ENCODE measurements at places on chromosomes 13 and 19.

DNA sequence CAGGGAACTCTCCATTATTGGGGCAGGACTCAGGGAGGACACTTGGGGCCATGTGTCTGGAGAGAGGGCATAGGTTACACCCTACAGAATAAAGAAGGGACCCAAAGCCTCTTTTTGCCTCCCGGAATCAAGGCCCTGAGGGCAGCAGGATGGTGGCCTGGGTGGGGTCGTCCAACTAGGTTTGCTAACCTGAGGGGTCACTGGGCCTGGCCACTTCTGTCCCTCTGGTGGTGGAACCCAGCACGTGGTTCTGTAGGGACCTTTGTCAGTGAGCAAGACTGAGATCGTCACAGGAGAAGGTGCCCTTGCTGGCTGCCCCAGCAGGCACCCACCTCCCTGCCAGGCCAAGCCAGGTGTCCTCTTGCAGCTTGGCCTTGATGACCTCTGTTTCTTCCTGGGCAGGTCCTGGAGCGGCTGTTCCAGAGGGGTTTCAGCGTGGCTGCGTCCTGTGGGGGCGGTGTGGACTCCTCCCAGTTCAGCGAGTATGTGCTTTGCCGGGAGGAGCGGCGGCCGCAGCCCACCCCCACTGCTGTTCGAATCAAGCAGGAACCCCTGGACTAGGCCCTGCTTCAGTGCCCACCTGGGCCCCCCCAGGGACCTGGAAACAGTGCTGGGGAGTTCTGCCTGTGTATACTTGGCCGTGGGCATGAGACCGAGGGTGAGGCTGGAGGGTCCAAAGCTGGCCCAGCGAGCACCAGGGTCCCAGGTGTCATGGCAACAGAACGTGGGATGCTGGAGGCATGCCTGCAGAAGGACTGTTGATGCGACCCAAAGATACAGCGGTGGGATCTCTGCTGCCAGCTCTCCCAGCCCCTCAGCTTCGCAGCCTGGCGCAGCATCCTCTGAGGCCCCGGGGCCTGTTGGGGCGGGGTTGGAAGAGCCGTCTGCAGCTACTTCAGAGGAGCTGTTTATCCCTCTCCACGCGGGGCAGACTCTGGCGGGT lies 16.0 kb downstream of the KCTD15 start:
- no peak for DNase-seq

- no peak for DNase-seq
Measured at GRCh38 chr13:101346942-101347728, 69.2 kb downstream of the NALCN start.

DNA sequence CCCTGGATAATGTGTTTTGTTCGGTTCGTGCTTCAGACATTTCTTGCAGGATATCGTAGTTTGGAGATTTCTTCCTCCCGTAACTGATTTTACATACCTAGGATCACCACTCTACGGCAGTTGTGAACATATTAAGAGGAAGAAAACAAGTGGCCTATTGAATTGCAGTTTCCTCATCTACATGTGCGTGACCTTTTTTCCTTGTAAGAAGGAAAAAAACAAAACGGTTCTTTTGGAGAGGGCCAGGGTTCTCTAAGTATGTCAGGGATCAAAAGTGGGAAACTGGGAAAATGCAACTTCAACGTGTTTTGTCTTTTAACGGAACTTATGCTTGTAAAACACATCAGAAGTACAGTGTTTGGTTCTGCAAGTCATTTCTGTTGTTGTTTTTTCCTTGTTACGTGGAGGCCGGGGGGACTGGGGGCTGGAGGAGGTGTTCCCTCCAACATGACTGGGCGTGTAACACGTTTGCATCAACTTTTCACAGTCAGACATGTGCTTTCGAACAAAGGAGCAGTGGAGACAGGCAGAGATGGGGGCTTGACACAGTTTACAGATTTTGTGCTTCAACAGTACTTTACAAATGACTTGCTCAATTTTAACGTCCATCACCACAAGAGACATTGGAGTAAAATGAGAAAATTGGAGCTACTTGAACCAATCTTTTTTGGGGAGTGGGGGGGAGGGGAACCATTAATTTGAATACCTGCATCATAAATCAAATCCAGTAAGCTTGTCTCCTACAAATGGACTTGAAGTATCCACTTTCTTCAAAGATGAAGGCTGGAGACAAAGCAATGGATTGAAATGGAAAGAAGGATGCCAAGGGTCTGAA lies 3.8 kb downstream of the ZC3H4 start:
- peak; percentile 71 for DNase-seq

DNA sequence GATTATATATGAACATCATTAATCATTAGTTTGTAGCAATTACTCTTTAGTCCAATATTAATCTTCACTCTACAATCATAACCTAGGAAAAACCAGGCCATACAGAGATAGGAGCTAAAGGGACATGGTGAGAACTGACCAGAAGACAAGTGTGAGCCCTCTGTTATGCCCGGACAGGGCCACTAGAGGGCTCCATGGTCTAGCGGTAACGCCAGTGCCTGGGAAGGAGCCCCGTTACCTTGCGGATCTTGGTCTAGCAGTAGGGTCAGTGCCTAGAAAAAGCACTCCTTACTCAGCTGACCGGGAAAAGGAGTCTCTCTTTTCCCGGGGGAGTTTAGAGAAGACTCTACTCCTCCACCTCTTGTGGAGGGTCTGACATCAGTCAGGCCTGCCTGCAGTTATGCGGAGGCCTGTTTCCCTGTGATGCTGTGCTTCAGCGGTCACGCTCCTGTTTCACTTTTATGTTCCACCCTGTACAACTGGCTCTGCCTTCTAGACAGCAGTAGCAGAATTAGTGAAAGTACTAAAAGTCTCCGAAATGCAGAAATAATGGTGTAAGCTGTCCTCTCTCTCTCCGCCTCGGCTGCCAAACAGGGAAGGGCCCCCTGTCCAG lies 13.8 kb downstream of the OR7D4 start:
- peak; percentile 76 for DNase-seq

- DNase-seq, result peak; percentile 81
Measured at GRCh38 chr19:11887611-11888531, at the start of gene ZNF69. TSS of gene ZNF69 (plus strand) at chr19:11887782. CDS start at chr19:11887924, 142 bp downstream.

DNA sequence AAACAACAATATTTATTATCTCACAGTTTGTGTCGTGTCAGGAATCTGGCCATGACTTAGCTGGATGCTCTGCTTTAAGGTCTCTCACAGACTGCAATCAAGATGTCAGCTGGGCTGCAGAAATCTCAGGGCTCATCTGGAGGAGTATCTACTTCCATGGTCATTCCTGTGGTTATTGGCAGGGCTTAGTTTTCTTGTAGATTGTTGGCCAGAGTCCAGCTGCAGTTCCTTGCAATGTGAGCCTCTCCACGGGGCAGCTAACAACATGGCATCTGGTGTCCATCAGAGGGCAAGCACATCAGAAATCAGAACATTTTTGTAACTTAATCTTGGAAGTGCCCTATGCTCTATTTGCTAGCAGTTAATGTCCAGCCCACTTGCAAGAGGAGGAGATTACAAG lies 45.7 kb upstream of the TDRD3 start:
- DNase-seq, result no peak

DNA sequence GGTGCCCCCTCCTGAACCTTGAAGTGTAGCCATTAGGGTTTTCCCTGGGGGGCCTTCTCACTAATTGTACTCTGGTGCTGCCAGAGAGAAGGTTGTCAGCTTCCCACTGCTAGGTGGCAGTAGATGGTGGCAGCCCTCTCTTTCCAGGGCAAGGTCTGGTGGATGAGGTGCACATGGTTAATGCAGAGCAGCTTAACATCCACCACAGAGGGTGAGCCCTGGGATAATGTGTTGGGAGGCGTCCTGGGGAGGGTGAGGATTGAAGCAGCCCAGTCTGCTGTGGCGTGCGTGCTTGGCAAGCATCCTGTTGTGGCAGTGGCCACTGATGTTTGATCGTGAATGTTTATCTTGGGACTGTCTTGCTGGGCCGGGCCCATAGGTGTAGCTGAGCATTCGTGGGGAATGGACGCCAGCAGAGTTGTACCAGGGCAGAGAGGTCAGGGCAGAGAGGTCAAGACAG lies 5.8 kb downstream of the EGLN2 start:
- DNase-seq, result no peak

DNA sequence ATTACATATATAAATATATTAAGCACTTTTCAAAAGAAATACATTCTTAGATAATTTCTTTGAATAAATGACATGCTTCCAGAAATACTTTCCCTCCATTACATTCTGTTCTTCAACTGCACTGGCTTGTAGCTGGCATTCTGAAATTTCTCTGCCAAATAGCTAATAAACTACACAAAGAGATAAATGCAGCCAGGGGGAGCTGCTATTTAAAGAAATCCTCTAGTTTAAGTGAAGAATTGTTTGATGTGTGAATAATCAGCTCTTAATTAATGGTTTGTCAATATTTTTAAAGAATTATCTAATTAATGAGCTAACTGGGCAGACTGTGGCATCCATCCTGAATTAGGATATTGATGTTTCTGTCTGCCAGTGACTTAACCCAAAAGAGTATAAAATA lies 30.7 kb downstream of the SLC7A1 start:
- no peak for DNase-seq

GRCh38 chr13:112583592-112584277 lies 4.2 kb downstream of the TUBGCP3 start:
- no peak for DNase-seq

DNA sequence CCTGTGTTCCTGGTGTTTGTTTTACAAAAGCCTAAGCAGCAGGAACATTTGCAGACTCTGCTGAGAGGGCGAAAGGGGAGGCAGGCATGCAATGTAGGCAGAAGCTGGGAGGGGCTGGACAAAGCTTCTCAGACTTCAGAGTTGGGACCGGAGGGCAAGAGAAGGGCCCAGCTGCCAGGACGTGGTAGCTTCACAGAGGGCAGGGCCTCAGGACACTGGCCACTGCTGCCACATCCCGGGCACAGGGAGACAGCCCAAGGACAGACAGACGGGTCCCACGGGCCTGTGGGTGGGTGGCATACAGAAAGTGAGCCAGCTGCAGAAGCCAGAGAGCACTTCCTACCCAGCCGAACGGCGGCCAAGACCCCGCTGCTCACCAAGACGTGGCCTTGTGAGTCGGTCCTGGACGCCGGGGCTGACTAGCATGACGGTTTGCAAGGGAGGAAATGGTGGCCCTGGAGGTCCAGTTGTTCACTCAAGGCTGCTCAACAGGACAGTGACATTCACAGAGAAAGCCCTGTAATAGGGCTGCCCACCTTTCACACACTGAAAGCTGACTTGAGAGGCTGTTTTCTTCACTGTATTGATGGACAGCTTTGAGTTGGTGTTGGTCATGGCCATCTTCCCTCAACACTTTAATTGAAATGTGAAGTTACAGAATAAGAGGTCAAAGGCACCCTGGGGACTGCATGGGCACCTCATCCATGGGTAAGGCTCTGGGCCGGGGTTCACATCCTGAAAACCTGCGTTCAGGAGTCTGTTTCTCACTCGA lies 23.7 kb upstream of the TFDP1 start:
- DNase-seq, result no peak

- no peak for DNase-seq
Measured at GRCh38 chr19:40273469-40274360, 11.4 kb downstream of the AKT2 start.

- DNase-seq, result peak; percentile 74
Measured at GRCh38 chr13:106570299-106570852, 2.4 kb upstream of the ARGLU1 start.

- DNase-seq, result no peak
Measured at GRCh38 chr19:5017235-5017634, 48.3 kb downstream of the KDM4B start.

- peak; percentile 86 for DNase-seq
Measured at GRCh38 chr19:13093407-13094105, 9.1 kb downstream of the LYL1 start.

- DNase-seq, result no peak
Measured at GRCh38 chr13:113090806-113091205, 14.8 kb upstream of the F7 start.

- DNase-seq, result no peak
Measured at GRCh38 chr19:15137777-15138176, 30.6 kb downstream of the SYDE1 start.

DNA sequence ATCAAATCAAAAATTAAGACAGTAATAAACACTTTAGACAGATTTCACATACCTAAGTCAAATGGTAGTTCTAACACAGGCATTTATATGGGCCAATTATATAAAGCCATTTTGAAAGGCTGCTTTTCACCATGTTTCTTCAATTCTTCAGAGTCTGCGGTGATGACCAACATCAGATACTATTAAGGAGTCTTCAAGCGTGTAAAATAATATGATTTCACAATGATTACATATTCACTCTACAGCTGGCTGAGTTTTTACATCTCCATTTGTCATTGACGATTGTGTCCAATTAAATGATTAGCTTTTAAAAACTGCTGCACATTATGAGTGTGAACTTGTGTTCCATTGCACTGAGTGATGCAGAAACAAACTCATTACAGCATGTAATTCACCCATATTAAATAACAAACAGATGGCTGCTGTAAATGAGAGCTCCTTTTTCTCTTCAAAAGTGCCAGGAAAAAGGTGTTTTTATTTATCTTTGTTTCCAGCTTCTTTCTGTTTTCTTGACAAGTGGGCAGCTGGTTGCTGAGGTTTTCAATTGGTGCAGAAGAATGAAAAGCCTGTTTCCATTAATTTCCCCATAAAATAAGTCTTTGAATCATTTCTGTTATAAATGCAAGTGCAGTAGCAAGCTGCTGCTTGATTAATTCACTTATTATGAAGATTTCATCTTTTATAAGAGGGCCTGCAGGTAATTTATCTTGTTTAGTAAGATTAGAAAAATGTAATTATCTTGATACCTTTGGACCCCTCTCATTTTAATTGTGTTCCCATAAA lies 676.1 kb upstream of the KLHL1 start:
- no peak for DNase-seq

- no peak for DNase-seq
Measured at GRCh38 chr19:8423817-8424223, 10.7 kb downstream of the MARCHF2 start.

DNA sequence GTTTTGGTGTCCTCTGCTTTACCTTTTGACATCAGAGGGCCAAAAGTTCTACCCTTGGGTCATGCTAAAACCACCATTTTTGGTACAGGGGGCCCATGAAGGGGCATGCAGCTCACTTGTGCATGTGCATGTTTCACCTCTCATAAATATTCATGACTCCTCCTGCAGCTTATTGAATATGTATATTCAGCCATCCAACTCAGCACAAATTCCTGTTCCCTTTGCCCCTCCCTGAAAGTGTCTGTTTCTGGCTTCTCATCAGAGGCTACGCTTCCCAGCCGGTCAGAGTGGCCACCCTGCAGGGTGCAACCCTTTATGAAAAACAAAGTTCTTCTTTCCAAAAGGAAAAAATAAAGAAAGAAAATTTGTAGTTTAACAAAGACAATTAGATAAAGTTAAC lies 82.3 kb upstream of the UQCRFS1 start:
- no peak for DNase-seq

- no peak for DNase-seq
Measured at GRCh38 chr19:46191972-46192371, 37.6 kb upstream of the IGFL1 start.

DNA sequence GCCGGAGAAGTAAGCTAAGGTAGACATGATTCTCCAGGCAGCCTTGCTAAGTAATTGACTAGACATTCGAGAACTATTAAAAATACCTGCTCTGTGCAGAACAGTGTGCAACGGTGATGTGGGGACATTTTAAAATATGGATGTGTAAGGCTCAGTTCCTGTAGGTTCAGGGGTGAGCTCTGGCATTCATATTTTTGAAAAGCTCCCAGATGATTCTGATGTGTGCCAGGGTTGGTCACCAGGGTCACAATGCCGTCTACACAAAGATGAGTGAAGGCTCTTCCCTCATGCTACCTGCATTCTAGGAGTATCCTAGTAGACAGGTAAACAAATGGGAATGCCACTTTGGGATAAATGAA lies 702 bp upstream of the EPSTI1 start:
- no peak for DNase-seq

- DNase-seq, result no peak
Measured at GRCh38 chr13:52446265-52446664, 4.2 kb downstream of the VPS36 start.

- DNase-seq, result no peak
Measured at GRCh38 chr13:20525144-20525600, 485 bp downstream of the CRYL1 start.

- DNase-seq, result no peak
Measured at GRCh38 chr13:75329723-75330122, 152.2 kb downstream of the TBC1D4 start.

All from activated T-cell treated with anti-CD3 and anti-CD28 coated beads, Interleukin-2, amount 50 U/mL, for 24 hours (primary cell).